Activated naive CD4-positive, alpha-beta T cell treated with anti-CD3 and anti-CD28 coated beads for 36 hours (primary cell): ENCODE measurements at places on chromosomes 11 and 22. TPM values are rescaled to one million over a fixed set of nuclear protein-coding genes. Genes with fewer than 3 reads are reported as not detected.

- DNase-seq: no peak
These were observed 47.2 kb downstream of the GALNT18 start for GRCh38 chr11:11574373-11575287.

Gene MYEOV
- 0.35 TPM for total RNA-seq

GRCh38 chr11:76201672-76202412 lies 4.5 kb downstream of the WNT11 start:
- DNase-seq: no peak

GRCh38 chr22:23193196-23193827 lies 13.0 kb downstream of the BCR start:
- DNase-seq: no peak

DNA sequence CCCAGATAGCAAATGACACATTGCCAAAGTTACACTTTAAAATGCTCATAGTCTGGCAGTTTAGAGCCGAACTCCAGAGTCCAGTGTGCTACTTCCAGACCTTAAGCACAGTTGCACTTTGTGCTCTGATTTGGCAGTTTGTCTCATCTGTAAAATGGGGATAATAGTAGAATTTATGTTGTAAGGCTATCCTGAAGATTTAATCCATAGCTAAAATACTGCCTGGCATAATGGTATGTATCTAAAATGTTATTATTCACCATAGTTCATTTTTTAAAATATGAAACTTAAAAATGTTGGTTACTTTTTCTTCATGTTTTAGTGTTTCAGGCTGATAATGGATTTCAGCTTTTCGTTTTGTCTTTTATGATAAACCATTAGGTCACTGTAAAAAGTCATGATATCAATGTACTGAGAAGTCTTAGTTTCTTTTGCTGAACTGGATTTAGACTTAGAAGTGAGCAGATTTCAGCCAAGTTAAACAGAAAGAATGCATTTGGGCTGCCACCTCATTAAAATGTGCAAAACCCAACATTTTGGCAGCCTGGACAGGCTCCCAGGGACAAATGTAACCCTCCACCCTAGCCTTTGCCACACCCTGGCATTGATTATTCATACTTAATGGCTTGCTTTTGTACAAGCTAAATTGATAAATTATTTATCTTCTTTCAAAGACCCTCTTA lies 933 bp downstream of the OLFML1 start:
- DNase-seq: no peak

DNA sequence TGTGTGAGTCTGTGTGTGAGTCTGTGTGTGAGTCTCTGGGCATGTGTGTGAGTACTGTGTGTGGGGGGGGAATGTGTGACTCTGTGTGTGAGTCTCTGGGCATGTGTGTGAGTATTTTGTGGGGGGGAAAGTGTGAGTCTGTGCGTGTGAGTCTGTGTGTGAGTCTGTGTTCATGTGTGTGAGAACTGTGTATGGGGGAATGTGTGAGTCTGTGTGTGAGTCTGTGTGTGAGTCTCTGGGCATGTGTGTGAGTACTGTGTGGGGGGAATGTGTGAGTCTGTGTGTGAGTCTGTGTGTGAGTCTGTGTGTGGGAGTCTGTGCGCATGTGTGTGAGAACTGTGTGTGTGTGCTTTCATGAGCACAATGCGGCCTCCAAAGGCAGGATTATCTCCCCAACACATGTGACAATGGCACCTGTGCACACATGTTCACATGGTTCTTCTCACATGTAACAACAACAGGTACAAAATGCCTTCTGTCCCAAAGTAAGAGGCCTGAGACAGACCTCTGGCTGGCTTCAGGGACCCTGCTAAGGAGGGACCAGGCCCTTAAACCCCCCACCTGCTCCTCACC lies 1.6 kb downstream of the CD5 start:
- DNase-seq: no peak

Gene NLRP6
- total RNA-seq: 1.2 TPM

Gene FOSL1
- total RNA-seq: 8.2 TPM

DNA sequence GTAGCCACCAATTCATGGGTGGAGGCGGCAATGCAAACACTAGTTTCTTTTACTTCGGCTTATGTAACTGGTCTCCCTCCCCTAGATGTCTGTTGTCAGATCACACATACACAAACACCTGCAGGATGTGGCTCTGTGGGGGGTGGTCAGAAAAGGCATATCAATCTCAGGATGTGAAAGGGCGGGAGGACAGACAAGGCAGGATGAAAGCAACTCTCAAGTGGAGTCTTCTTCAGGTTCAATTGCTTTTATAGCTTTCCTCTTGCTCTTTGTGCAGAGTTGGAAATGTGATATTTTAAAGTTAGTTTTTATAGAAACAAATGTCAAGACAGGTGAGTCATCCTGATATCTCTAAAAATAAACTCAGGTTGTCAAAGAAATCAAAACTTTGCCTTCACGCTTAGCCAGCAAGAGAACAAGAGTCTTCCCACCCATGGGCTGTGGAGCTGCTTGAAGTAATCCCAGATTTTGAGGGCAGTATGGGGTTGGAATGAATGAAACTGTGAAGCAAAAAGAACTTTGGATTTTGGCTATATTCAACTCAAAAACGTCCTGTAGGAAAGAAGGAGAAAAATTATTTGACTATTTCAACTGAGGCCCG lies 423.4 kb downstream of the GUCY1A2 start:
- no peak for DNase-seq

Gene HOATZ
- total RNA-seq: not detected

Gene CHST1
- total RNA-seq: not detected

GRCh38 chr11:87134524-87135106 lies 96.9 kb downstream of the TMEM135 start:
- no peak for DNase-seq

- DNase-seq: no peak
These were observed 198.5 kb upstream of the CTSC start for GRCh38 chr11:88535916-88536547.

Gene ROBO4
- total RNA-seq: not detected

DNA sequence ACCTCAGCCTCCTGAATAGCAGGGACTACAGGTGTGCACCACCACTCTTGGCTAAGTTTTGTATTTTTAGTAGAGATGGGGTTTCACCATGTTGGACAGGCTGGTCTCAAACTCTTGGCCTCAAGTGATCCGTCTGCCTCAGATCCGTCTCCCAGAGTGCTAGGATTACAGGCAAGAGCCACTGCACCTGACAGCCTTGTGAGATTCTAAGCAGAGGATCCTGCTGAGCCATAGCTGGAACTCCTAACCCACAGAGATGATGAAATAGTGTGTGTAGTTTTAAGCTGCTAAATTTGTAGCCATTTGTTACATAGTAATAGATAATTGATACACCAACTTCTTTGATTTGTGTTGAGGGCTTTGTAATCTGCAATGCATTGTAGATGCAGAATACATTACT lies 51.1 kb downstream of the CLMP start:
- DNase-seq: no peak

GRCh38 chr11:118427707-118428106 lies 8.6 kb upstream of the KMT2A start:
- no peak for DNase-seq

DNA sequence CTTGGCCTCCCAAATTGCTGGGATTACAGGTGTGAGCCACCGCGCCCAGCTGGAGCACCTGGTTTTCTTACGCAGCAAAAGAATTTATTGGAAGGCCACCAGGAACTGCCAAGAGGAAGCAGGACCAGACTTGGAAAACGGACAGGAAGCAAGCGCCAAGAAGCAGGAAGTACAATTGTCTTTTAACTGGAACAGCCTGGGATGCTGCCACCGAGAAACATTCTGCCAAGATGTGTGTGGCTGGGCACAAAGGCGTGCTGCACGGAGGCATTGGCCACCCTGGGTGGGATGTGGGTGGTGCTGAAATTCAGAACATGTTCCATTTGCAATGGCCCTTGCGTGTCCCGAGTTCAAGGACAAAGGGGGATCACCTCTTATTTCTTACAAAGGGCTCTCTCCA lies 15.4 kb downstream of the SLC3A2 start:
- no peak for DNase-seq

DNA sequence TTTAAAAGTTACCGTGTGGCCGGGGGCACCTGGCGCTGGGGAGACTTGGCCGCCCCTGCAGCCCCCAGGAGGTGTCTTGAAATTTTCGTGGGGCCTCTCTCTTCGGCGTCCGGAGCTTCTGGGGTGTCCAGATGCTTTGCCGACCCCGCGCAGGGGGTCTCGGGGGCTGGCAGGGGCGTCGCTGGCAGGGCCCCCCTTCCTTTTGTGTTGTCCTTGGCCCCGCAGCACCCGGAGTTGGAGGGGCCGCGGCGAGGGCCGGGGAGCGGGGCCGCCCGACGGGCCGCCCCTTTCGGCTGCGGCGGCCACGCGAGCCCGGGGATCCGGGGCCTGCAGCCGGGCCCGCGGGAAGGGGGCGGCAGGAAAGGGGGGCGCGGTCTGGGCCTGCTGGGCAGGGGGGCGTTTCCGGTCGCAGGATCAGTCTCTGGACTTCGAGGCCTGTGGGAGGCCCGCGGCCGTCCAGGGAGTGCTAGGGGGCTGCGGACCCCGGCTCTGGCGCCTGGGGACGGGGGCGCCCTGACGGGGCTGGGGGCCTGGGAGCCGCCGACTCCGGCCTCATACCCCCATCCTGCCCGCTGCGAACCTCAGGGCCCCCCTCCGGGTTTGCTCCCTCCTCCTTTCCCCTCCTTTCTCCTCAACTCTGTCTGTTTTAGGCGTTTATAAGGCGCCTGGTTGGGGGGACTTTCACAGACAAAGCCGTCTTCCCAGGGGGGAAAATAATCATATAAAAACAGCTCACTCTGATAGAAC lies 869 bp downstream of the ZC3H7B start:
- no peak for DNase-seq

DNA sequence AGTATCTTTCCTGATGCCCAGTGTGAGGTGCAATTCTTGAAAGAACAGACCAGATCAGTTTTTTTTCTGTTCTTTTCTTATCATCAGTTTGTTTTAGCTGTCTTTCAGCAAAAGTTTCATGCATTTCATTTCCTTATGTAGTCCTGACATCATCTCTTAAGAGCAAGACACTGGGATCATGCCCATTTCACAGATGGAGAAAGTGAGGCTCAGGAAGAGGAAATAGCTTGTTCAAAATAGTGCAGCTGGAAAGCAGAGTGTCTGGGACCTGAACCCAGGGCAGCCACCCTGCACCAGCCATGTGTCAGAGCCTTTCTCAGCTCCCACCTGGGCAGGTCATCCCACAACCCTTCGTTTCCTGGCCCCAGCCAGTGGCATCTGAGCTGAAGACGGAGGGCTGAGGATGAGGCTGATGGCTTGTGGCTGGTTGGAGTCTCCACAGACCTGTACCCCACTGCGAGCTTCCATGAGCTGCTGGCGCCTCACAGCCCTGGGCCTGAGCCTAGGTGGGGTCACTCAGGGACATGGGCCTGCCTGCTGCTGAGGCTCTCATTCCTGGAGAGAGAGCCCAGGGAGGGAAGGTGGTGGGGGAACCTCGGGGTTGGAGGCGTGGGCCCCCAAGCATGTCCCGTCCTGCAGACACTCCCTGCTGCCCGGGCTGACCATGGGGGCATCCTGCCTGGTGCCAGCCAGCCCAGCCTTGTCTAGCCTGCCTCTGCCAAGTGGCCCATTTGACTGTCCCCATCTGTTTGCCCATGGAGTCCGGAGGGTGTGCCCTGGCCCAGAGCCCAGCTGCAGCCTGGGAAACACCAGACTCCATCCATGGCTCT lies 61.8 kb downstream of the SMIM38 start:
- no peak for DNase-seq

GRCh38 chr11:104820431-104820830 lies 77.8 kb downstream of the CASP12 start:
- no peak for DNase-seq

DNA sequence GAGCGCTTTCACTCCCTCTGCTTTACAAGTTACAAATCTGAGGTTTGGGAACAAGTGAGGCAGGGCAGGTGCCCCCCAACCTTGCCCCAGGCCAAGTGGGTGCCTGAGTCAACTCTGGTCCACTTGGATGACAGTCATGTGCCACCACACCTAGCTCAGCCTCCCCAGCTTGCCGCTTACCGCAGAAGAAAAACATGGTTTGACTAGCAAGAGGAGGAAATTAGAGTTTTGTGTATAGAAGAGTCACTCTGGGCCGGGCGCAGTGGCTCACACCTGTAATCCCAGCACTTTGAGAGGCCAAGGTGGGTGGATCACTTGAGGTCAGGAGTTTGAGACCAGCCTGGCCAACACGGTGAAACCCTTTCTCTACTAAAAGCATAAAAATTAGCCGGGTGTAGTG lies 27.7 kb upstream of the CHKA start:
- no peak for DNase-seq

GRCh38 chr11:33160587-33160986 lies 693 bp downstream of the CSTF3 start:
- DNase-seq: no peak

- DNase-seq: peak; percentile 43
These were observed 747 bp downstream of the TPCN2 start for GRCh38 chr11:69049490-69049867.

DNA sequence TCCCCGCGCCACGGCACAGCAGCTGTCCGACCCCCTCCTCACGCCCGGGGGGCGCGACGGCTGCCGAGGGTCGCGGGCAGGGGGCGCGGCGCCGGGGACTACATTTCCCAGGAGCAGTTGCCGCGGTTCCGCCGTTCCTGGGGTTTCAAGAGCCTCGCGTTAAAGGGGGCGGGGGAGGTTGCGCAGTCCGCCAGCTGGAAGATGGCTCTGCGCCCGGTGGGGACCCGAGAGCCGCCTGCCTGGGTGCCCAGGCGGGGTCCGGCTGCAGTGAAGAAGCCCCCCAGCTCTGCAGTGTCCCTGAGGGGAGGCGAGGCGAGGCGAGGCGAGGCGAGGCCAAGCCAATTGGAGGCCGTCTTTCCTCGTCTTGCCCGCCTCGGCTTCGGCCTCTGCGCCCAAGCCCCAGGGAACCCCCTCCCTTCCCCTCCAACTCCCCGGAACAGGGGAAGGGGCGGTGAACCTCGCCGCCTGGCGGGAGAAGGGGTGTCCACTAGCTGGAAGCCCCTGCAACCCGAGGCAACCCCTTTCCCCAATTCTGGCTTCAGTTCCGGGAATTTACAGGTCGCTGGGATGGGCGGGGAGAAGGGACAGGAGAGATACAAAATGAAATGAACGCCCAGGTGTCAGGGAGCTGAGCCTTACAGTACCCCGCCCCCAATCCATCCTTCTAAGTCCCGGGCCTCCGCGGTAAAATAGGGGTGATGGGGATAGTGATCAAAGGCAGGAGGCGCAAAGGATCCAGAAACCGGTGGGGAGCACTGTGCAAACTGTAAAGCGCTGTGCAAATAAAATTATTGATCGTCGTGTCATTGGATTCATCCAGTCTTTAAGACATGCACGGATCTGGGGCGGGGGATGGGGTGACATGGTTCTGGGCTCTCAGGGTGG lies 5.2 kb upstream of the GCAT start:
- DNase-seq: peak; percentile 43

Gene MUC2
- total RNA-seq: not detected
